Prostate gland (tissue), 2 donors: ENCODE measurements at places on chromosomes 7 and 10. TPM values are rescaled to one million over a fixed set of nuclear protein-coding genes. Genes with fewer than 3 reads are reported as not detected.
A peak's percentile ranks its signal among the peaks of the same experiment; 100 is the strongest.

DNA sequence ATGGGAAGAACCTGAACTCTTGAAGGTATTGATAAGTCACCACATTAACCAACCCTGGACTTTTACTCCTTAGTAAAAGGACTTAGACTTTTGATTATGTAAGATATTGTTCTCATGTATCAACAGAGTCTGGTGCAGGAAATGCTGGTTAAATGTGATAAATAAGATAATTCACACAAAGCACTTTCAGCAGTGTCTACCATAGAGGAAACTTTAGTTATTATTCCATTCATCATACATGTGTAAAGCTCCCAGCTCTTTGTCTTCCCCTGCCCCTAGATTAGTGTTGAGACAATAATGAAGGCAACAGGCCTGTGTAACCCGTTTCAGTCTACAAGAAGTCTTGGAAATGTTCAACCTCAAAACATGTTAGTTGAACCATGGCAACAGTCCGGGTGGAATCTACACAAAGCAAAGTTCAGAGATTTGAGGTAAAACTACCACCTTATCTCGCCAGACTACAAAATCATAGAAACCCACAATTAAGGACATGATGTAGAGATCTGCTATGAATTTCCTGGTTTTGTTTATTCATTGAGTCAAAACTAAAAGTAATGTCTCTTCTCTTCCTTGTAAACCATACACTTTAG lies 109.9 kb upstream of the ADO start:
- no peaks in the 10 kb centered on the region for H3K36me3 ChIP-seq
- H3K4me1 ChIP-seq = no peaks in the 10 kb centered on the region
- no peak for DNase-seq
- no peaks in the 10 kb centered on the region for H3K27me3 ChIP-seq
- H3K27ac ChIP-seq = no peak overlapping the region

- H3K27ac ChIP-seq = no peak overlapping the region
- H3K4me3 ChIP-seq = no peak overlapping the region
- H3K4me1 ChIP-seq = no peaks in the 10 kb centered on the region
- H3K27me3 ChIP-seq = no peaks in the 10 kb centered on the region
- H3K36me3 ChIP-seq = no peaks in the 10 kb centered on the region
These were observed 396.4 kb upstream of the STEAP1 start for GRCh38 chr7:89757910-89758309.

Gene FAM25G
- total RNA-seq = not detected

DNA sequence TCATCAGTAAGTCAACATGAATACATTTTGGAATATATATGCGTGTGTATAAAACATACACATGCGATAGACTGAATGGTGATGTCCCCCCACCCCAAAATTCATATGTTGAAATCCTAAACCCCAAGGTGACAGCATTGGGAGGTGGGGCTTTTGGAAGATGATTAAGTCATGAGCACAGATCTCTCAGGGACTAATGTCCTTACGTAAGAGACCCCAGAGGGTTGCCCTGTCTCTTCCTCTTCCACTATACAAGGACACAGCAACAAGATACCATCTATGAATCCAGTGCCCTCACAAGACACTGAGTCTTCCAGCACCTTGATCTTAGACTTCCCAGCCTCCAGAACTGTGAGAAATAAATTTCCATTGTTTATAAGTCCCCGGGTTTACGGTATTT lies 22.5 kb downstream of the DRGX start:
- DNase-seq = no peak
- H3K27me3 ChIP-seq = no peaks in the 10 kb centered on the region
- H3K36me3 ChIP-seq = no peaks in the 10 kb centered on the region

Gene SSC4D
- total RNA-seq = not detected

Gene NPC1L1
- total RNA-seq = 0.11 TPM

DNA sequence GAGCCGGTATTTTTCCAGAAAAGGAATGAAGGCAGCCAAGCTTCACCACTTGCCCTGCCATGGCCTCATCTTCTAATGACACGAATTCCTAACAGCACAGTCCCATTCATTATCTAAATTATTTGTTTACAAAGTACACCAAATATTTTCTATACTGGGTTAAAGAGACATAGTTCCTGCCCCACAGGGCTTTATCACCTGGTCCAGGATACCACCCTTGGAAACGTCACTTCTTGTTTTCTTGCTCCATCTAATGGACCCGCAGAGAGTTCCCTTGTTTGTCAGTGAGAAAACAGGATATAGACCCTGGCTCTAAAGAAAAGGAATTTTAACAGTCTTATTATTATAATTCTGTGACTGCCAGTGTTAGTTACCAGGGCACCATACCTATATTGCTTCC lies 1165.4 kb downstream of the GATA3 start:
- DNase-seq = no peak
- no peaks in the 10 kb centered on the region for H3K4me1 ChIP-seq
- H3K27me3 ChIP-seq = no peaks in the 10 kb centered on the region
- no peaks in the 10 kb centered on the region for H3K36me3 ChIP-seq
- no peak overlapping the region for H3K4me3 ChIP-seq

Gene IQUB
- total RNA-seq = 2.0 TPM

- no peak overlapping the region for H3K27ac ChIP-seq
- H3K27me3 ChIP-seq = no peaks in the 10 kb centered on the region
- H3K4me1 ChIP-seq = no peaks in the 10 kb centered on the region
- H3K36me3 ChIP-seq = no peaks in the 10 kb centered on the region
- DNase-seq = no peak
These were observed 99.3 kb upstream of the THSD7A start for GRCh38 chr7:11931307-11931706.

Gene STOX1
- total RNA-seq = 9.2 TPM

GRCh38 chr7:93315896-93316295 lies 83.7 kb downstream of the VPS50 start:
- H3K36me3 ChIP-seq = no peaks in the 10 kb centered on the region
- no peaks in the 10 kb centered on the region for H3K27me3 ChIP-seq
- H3K27ac ChIP-seq = no peak overlapping the region
- H3K4me3 ChIP-seq = no peak overlapping the region
- no peaks in the 10 kb centered on the region for H3K4me1 ChIP-seq

Gene GBX1
- total RNA-seq = not detected

- H3K27ac ChIP-seq = no peak overlapping the region
- no peaks in the 10 kb centered on the region for H3K36me3 ChIP-seq
- DNase-seq = no peak
- no peak overlapping the region for H3K4me3 ChIP-seq
These were observed 25.4 kb upstream of the MRC1 start for GRCh38 chr10:17783751-17784150.

- DNase-seq = no peak
- H3K27me3 ChIP-seq = peaks cover 6% of the 10 kb centered on the region
These were observed 13.2 kb downstream of the ATG9B start for GRCh38 chr7:151011097-151011409.

DNA sequence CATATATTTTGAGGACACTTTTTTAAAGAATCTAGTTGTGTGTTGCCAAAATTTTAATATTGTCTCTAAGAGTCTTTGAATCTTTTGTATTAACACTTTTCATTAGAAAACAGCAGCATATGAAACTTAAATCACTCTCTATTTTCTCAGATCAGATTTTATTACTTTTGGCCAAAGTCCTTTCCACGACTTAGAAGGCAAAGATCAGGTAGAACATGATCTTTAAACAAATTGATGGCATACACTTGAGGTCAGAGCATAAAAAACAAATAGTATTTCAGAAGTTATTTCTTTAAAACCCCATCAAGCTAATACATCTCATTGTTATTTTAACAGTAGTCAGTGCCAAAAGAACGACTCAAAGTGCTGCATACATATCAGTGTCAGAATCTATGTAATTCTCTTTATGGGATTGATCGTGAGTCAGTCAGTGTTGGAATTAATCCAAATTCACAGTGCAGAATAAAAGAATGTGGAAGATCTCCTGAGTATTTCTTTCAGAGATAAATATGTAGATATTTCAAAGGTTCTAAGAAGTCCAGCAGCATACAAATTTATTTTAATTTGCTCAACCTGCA lies 9.6 kb upstream of the AGMO start:
- DNase-seq = no peak
- no peaks in the 10 kb centered on the region for H3K27me3 ChIP-seq
- no peaks in the 10 kb centered on the region for H3K36me3 ChIP-seq
- no peak overlapping the region for H3K4me3 ChIP-seq

Gene CCZ1B
- total RNA-seq = 38.1 TPM

GRCh38 chr7:155979566-155979965 lies 167.3 kb upstream of the SHH start:
- H3K36me3 ChIP-seq = no peaks in the 10 kb centered on the region
- H3K4me1 ChIP-seq = no peaks in the 10 kb centered on the region
- H3K27ac ChIP-seq = no peak overlapping the region
- no peak overlapping the region for H3K4me3 ChIP-seq

DNA sequence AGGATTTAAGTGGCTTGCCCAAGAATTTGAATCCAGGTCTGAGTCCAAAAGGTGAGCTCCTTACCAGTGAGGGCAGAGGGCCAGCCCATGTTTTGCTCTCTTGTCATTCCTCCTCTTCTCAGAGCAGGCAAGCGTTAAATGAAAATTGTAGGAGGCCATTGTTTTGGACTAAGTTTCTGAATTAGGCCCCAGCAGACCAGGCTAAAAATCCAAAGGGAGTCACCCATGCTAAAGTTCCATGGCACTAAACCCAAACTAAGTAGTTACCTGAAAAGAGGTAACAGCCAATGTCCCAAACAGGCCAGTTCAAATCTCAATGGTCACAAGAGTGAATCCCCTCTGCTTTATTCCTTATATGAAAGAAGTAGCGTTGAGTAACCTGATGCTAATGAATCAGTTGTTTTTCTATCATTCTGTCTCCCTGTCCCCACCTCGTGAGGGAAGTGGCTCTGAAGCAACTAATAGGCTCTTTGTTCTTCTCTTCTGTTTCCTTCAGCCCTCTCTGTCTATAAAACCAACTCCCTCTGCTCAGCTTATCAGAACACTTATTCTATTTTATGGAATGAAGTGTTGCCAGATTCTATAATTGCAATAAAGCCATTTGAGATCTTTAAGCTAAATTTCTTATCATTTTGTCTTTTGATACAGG lies 17.5 kb upstream of the CDH23 start:
- H3K27me3 ChIP-seq = no peaks in the 10 kb centered on the region
- no peaks in the 10 kb centered on the region for H3K36me3 ChIP-seq
- H3K27ac ChIP-seq = no peak overlapping the region
- no peaks in the 10 kb centered on the region for H3K4me1 ChIP-seq
- no peak for DNase-seq

GRCh38 chr10:110979611-110980010 lies 60.2 kb downstream of the SHOC2 start:
- no peaks in the 10 kb centered on the region for H3K36me3 ChIP-seq
- H3K27ac ChIP-seq = no peak overlapping the region
- H3K27me3 ChIP-seq = no peaks in the 10 kb centered on the region

Gene SPDYE11
- not detected for total RNA-seq

DNA sequence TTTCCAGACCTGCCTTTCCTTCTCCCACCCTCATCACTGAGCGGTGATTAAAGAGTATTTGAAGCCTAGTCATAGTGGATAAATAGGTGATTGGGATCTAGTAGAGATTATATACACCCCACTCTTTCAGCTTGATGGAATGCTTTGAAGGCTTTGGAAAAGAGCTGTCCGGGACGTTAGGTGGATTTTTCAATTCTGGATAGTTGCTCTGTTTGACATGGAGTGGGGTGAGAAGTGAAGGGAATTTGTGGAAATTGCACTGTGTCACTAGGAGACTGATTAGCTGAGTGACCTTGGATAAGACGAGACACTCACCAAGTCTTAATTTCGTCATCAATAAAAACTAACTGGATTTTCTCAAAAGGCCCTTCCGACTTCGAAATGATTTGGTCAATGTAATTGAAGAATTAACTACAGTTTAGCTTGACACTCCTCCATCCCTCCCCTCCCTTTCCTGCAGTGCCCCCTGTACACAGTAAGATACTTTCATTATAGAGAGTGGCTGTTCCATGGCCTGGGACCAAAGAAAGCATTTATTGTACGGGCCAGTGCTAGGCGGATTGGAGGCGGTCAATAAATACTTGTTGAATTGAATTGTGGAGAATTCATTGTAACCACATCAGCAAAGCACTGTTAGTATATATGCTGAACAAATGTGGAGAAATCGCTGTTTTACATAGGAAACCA lies 962 bp downstream of the ZKSCAN1 start:
- no peaks in the 10 kb centered on the region for H3K27me3 ChIP-seq
- DNase-seq = peak; percentile 49
- peak overlapping the region; percentile 100 for H3K27ac ChIP-seq
- H3K4me3 ChIP-seq = peak overlapping the region; percentile 100

Gene CYP2C19
- total RNA-seq = not detected

GRCh38 chr7:137930581-137930980 lies 71.3 kb downstream of the CREB3L2 start:
- no peak overlapping the region for H3K27ac ChIP-seq
- no peak overlapping the region for H3K4me3 ChIP-seq
- H3K4me1 ChIP-seq = peaks cover 6% of the 10 kb centered on the region
- H3K36me3 ChIP-seq = no peaks in the 10 kb centered on the region
- DNase-seq = no peak
- no peaks in the 10 kb centered on the region for H3K27me3 ChIP-seq

- no peaks in the 10 kb centered on the region for H3K36me3 ChIP-seq
- H3K27me3 ChIP-seq = no peaks in the 10 kb centered on the region
- no peak overlapping the region for H3K4me3 ChIP-seq
These were observed 73.4 kb upstream of the INSIG1 start for GRCh38 chr7:155224116-155224811.

Gene PCGF5
- 41.3 TPM for total RNA-seq

- no peaks in the 10 kb centered on the region for H3K27me3 ChIP-seq
- DNase-seq = no peak
- no peak overlapping the region for H3K4me3 ChIP-seq
- H3K27ac ChIP-seq = no peak overlapping the region
- H3K4me1 ChIP-seq = no peaks in the 10 kb centered on the region
- H3K36me3 ChIP-seq = no peaks in the 10 kb centered on the region
These were observed 10.6 kb downstream of the SKIDA1 start for GRCh38 chr10:21514818-21515351.

- no peaks in the 10 kb centered on the region for H3K36me3 ChIP-seq
- DNase-seq = no peak
- no peak overlapping the region for H3K27ac ChIP-seq
- H3K4me1 ChIP-seq = peaks cover 5% of the 10 kb centered on the region
These were observed 5.3 kb upstream of the LOXL4 start for GRCh38 chr10:98273057-98273850.

- no peaks in the 10 kb centered on the region for H3K36me3 ChIP-seq
- no peaks in the 10 kb centered on the region for H3K4me1 ChIP-seq
- no peaks in the 10 kb centered on the region for H3K27me3 ChIP-seq
- DNase-seq = no peak
These were observed 56.7 kb downstream of the LAMB4 start for GRCh38 chr7:108073305-108074070.

- H3K4me1 ChIP-seq = no peaks in the 10 kb centered on the region
- no peak overlapping the region for H3K4me3 ChIP-seq
- no peak overlapping the region for H3K27ac ChIP-seq
- no peak for DNase-seq
- no peaks in the 10 kb centered on the region for H3K27me3 ChIP-seq
- no peaks in the 10 kb centered on the region for H3K36me3 ChIP-seq
These were observed 155.6 kb downstream of the SH3PXD2A start for GRCh38 chr10:103699611-103700435.

DNA sequence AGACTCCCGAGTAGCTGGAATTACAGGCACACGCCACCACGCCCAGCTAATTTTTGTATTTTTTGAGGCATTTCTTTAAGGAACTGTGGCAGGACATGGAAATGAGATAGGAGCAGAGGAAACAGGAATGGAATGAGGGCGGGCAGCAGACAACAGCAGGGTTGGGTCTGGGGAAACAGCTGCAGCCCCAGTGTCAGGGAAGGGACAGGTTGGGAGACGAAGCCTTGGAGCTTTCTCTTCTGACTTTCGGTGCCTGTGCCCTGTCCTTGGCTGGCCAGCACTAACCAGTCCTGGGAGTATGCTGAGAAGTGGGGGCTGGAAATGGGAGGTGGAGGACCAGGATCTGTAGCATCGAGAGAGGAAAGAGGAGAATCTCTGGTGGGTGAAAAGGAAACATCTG lies 47.4 kb downstream of the ATOH7 start:
- DNase-seq = no peak
- H3K27me3 ChIP-seq = no peaks in the 10 kb centered on the region
- no peak overlapping the region for H3K27ac ChIP-seq
- H3K4me1 ChIP-seq = no peaks in the 10 kb centered on the region

Gene PNLIPRP3
- total RNA-seq = 0.14 TPM
